ENCODE measurements at places on chromosomes 12 and 14.

DNA sequence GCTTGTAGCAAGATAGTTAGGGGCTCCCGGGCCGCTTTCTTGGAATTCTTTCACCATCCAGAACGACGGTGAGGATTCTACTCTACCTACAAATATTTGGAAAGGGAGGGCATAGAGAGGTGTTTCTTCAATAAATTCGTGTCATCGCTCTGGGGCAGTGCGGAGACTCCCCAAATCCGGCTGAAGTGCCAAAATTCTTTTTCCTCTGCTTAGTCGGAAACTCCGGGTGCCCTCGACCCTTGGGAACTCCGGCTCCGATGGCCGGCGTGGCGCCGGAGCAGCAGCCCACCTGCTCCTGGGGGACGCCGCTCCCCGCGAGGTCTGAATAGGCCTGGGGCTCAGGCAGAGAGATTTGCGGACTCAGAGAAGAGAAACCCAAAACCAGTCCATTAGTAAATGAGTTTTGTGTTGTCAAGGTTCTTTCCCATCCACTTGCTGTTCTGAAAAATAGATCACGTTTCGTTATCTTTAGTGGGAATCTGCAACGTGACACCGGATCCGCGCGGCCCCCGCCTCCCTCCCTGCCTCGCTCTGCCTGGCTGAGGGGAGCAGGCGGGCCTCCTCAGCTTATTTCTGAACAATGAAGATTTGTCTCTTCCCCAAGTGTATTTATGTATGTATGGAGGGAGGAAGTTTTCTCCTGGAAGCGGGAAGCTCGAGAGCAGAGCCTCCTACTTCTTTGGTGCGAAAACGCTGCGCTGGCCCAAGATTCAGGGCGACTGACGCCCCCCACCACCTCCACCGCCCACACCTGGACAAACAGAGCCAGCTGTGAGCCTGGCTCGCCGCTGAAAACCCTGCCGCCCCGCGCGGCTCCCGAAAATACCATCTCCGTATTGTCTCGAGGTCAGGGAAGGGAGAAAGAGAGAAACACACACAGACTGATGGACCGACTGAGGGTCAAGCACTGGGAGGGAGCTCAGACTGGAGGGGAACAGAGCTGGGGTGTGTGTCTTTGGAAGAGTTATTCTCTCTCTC lies 3.7 kb upstream of the SIX1 start:
- DNase-seq: no peak

GRCh38 chr14:28758253-28758884 lies 8.2 kb upstream of the FOXG1 start:
- no peak for DNase-seq

- DNase-seq: no peak
These were observed 48.7 kb downstream of the CCDC88C start for GRCh38 chr14:91368776-91369416.

DNA sequence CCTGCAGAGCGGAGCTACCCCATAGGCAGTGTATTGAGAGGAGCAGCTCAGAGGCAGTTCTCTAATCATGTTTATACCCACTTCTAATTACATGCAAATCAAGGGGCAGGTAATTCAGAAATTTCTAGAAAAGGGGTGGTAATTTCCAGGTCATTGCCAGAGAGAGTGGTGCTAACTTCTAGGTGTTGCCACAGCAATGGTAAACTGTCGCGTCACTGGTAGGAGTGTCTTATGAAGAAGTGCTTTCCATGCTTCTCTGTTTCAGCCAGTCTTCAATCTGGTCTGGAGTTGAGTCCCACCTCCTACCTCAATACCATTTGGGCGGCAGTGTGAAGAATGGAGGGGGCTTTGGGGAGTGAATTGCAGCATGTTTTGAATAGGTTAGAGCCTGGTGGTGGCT lies 8.5 kb upstream of the AMN1 start:
- DNase-seq: no peak

DNA sequence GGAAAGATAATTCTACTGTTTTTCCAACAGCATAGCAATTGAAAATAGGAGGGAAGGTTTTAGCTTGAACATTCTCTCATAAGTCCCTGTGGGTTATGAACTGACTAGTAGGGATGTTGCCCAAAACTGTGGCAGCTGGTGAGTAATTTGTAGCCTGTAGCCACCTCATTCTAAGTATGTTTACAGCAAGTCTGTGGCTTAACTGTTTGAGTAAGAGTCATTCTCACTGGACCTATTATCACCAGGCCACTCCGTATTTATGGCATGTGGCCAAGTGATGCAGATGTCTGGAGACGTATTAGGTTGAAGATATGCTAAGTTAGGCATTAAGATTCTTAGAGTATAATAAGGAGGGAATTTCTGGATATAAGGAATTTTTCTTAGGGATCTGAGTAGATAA lies 458.3 kb downstream of the ETNK1 start:
- no peak for DNase-seq

DNA sequence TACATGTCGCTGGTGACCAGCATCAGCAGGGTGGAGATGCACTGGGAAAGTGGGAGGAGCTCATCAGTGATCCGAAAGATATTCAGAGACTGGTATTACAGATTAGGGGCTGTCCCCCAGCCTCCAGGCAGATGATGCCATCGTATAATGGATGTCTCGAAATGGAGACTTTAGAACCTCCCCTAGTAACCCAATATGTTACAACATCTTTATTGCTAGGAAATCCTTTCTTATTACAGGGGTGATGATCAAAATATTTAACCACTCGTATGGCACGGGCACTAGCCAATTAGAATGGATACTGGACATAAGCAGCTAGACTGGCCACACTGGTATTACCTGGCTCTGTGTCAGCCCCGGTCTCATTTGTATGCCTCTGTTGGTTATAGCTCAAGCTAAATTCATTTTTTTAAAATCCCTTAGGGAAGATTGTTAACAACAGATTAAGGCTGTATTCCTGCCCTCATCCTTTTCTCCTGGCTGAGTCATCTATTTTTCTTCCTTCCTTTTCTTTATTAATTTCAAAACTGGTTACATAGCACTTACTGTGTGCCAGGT lies 10.8 kb upstream of the CEBPE start:
- no peak for DNase-seq

GRCh38 chr12:75850721-75851462 lies 180.7 kb downstream of the PHLDA1 start:
- DNase-seq: no peak

DNA sequence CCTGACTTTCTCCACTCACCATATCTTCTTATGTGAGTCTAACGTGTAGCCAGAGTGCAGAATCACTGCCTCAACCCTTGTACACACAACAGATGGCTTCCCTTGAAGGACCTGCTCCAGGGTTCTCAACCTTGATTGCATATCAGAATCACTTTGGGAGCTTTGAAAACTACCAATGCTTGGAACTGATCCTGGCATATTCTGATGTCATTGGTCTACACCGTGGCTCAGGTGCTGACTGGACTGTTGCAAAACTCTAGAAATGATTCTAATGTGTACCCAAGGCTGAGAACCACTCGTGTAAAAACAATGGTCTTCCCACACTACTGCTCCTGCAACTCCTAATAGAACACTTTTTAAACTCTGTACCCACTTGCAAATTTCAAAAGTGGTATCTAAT lies 18.5 kb downstream of the TMEM132D start:
- no peak for DNase-seq

- no peak for DNase-seq
These were observed 13.4 kb downstream of the C1S start for GRCh38 chr12:7073946-7074345.

- no peak for DNase-seq
These were observed 133.2 kb downstream of the ANO4 start for GRCh38 chr12:100927826-100928225.

DNA sequence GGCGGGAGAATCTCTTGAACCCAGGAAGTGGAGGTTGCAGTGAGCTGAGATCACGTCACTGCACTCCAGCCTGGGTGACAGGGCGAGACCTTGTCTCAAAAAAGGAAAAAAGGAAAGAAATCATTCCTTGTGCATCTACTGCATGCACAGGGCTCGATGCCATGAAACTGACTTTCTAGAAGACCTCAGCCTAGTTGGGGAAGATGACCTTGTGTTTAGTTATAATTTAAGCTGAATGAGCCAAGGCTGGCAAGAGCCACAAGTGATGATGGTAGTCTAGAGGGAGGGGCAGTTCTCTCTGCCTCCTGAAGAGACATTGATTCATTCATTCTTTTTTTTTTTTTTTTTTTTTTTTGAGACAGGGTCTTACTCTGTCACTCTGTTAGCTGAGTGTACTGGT lies 24.2 kb downstream of the ACACB start:
- no peak for DNase-seq

- DNase-seq: no peak
These were observed 94.2 kb downstream of the HEATR5A start for GRCh38 chr14:31326111-31326510.

All from NCI-H1436 (cell line).